ENCODE measurements at places on chromosomes 5 and 9.

DNA sequence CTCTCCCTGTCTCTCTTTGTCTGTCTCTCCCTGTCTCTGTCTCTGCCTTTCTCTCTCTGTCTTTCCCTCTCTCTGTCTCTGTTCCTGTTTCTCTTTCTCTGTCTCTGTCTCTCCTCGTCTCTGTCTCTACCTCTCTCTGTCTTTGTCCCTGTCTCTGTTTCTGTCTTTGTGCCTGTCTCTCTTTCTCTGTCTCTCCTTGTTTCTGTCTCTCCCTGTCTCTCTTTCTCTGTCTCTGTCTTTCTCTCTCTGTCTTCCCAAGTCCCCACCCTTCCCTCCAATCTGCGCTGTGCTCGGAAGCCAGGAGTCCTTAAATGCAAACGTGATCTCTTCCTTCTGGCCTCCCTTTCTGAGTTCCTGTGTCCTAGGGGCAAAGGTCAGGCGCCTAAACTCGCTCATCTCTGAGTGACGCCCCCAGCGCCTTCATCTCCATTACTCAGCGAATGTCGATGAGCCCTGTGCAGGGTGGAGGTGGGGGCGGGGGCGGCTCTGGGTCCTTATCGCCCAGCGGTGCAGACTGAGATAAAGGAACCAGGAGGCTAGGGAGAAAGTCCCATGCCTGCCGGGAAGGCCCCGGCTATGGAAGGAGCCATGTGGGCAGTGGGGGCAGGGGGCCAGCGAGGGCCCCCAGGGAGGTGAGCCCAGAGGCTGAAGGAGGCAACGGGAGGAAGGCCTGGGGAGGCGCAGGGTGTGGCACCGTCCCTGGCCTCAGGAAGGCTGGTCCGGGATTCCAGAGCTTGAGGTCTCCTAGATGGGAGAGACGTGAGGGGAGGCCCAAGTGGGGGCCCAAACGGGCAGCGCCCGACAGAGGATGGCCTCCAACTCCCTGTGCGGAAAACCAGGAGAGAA is 1.5 kb upstream of the SLC6A19 start:
- DNase-seq: no peak

- no peak for DNase-seq
Observed at GRCh38 chr5:73135429-73136054, 15.2 kb downstream of the TMEM171 start.

GRCh38 chr5:135497971-135498636 is 37.7 kb downstream of the NEUROG1 start:
- no peak for DNase-seq

DNA sequence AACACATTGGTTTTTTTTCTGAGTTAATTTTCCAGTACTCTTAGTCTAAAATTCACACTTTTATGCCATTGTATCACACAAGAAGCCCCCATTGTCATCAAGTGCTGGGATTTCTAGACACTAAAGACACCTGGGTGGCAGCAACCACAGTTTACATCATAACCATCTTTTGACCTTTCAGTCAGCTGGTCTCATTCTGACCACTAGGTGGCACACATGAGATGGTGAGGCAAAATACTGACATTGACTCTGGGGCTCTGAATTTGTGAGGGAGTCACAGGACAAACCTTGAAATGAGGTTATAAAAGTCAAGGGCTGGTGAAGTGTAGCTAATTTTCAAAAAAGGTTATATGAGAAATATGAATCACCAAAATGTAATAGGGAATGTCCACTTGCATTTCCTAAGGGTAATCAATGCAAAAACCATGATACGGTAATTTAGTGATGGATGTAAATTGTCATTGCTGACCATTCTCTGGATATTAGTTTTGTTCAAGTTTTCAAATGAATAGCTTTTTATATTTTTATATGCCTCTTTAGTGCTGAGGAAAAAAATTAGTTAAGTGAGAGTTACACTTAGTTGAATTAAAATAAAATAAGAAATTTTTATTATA is 229.4 kb downstream of the DMAC1 start:
- DNase-seq: no peak

GRCh38 chr9:27851858-27852257 is 278.6 kb upstream of the C9orf72 start:
- no peak for DNase-seq

GRCh38 chr5:152089644-152090043 is 165.0 kb upstream of the GLRA1 start:
- DNase-seq: no peak

- no peak for DNase-seq
Observed at GRCh38 chr9:98851730-98852459, 44.4 kb downstream of the GALNT12 start.

GRCh38 chr9:14043483-14043882 is 270.5 kb downstream of the NFIB start:
- no peak for DNase-seq

DNA sequence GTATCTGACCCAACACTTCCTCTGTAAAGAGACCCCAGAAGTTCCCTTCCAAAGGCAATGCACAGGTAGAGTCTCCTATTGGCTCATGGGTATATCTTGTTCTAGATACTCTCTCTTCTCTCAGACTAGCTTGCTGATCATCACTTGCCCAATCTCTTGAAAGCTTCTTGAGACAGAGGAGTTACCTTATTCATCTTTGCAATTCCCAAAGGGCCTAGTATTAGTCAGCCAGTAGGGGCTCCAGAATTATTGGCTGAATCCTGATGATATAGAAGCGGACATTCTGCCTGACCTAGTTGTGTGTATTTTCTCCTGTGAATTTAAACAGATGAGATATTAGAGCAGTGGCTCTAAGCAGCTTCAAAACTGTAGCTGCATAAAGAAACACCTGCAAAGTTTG is 304.0 kb upstream of the KLF4 start:
- DNase-seq: no peak

DNA sequence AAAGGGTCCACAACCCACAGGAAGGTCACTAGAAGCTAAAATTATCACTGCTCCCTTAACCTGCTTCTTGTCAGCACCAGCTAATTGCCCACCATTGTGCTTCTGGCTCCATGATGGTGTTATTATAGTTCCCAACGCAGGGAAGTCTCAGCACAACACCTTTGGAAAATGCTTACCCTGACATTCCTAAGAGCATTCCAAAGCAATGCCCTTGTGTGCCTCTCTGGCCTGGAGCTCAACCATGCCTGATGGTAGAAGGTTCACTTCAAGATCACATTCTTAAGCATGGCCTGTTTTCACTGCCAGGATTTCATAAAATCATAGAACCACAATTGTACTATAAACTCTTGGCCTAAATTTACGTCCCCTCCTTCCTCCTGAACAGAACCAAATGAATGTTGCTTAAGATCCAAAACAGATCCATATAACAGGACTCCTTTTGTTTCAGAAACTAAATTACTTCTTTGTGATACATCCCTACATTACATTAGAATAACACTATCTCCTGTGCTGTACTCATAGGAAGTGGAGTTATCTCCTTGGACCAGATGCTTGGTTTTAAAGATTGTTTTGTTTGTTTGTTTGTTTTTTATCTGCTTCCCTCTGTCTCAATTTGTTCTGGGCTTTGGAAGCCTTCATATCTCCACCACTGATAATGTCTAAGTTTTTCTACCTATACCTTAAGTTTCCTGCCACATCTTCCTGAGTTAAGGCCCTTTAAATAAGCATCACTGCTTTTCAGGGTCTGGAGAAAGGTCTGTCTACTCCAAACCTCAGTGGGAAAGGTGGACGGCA is 32.1 kb downstream of the ARL15 start:
- DNase-seq: no peak

- DNase-seq: no peak
Observed at GRCh38 chr5:65363499-65363898, 118.2 kb downstream of the ADAMTS6 start.

GRCh38 chr9:76737154-76737902 is 26.9 kb upstream of the PCA3 start:
- DNase-seq: no peak

- DNase-seq: no peak
Observed at GRCh38 chr5:84036842-84037241, 316.2 kb upstream of the HAPLN1 start.

DNA sequence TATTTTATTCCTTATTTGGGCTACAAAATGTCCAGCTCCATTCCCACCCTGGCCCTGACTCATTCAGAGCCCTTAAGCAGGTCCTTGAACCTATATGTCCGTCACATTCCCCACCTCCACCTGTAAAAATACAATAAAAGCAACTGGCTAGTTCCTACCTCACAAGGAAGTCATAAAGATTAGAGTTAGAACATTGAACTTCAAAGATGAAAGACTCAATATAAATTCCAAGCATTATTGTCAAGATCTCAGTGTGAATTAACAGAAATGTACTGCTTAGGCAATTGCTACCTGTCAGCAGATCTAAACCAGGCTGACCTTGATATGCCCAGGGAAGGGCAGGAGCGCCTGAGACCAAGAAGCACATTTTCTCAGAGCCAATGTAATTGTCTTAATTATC is 221.8 kb downstream of the ENC1 start:
- DNase-seq: no peak

GRCh38 chr5:124289641-124290311 is 456.7 kb downstream of the ZNF608 start:
- no peak for DNase-seq

DNA sequence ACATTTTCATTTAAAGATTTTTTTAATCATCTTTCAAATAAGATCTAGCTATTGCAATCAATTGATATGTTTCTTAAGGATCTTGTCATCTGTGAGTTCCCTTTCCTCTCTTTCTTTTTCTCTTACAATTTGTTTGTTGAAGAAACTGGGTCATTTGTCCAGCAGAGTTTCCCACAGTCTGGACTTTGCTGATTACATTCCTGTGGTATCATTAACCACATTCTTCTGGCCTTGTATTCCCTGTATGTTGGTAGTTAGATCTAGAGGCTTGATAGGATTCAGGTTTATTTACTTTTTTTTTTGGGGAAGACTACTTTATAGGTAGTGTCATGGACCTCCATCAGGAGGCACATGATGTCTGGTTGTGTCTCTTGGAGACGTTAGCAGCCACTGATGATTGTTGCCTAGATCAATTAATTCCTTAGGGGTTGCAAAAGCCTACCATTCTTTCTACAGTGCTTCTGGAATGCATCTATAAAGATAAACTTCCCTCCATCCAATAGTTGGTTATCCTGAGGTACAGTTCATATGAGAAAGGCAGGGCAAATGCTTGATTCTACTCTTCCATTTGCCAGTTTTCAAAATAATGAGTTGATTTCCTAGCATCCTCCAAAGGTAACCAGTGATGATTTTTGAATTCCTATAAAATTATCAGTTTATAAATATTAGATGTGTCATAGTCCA is 14.3 kb downstream of the PDE8B start:
- no peak for DNase-seq

DNA sequence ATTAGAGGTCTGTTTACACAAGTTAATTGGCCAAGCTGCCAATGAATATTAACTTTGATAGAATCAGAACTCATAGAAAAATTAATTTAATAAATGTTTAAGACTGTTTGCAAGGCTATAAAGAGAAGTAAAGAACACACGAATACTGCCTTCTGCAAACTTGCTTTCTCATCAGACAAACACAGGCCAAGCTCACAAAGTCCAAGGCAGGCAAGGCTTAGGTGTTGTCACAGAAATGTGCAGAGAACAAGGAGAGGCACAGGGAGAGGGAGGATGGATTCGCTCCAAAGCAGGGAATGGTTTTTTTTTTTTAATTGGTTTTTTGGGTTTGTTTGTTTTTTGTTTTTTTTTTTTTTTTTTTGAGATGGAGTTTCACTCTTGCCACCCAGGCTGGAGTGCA is 43.4 kb downstream of the RETREG1 start:
- no peak for DNase-seq

Measured in esophagus squamous epithelium (tissue), 5 donors.